Osteoblast (primary cell): ENCODE measurements at places on chromosomes 3 and 15. TPM values are rescaled to one million over a fixed set of nuclear protein-coding genes. Genes with fewer than 3 reads are reported as not detected.

GRCh38 chr3:120274739-120275167 is 10.3 kb downstream of the GPR156 start:
- peaks cover 8% of the 10 kb centered on the region for H3K27me3 ChIP-seq
- no peaks in the 10 kb centered on the region for H3K36me3 ChIP-seq
- no peak overlapping the region for H3K27ac ChIP-seq
- H3K4me3 ChIP-seq, result no peak overlapping the region
- no peaks in the 10 kb centered on the region for H3K4me1 ChIP-seq
- no peak for DNase-seq

GRCh38 chr3:4060064-4060463 is 243.1 kb upstream of the SETMAR start:
- H3K27ac ChIP-seq, result no peak overlapping the region
- no peaks in the 10 kb centered on the region for H3K4me1 ChIP-seq
- no peak overlapping the region for H3K4me3 ChIP-seq
- DNase-seq, result no peak
- H3K27me3 ChIP-seq, result no peaks in the 10 kb centered on the region
- no peaks in the 10 kb centered on the region for H3K36me3 ChIP-seq

GRCh38 chr3:111194048-111194447 is 122.4 kb downstream of the NECTIN3 start:
- H3K27me3 ChIP-seq, result no peaks in the 10 kb centered on the region
- no peak overlapping the region for H3K4me3 ChIP-seq
- no peaks in the 10 kb centered on the region for H3K36me3 ChIP-seq
- no peak for DNase-seq

GRCh38 chr15:99125061-99125891 is 20.4 kb downstream of the SYNM start:
- H3K27ac ChIP-seq, result peak overlapping the region; percentile 20
- H3K36me3 ChIP-seq, result no peaks in the 10 kb centered on the region
- no peak overlapping the region for H3K4me3 ChIP-seq

- H3K27ac ChIP-seq, result no peak overlapping the region
- H3K4me1 ChIP-seq, result no peaks in the 10 kb centered on the region
- H3K4me3 ChIP-seq, result no peak overlapping the region
- DNase-seq, result no peak
Measured at GRCh38 chr15:86557018-86557550, 477.4 kb downstream of the AGBL1 start.

DNA sequence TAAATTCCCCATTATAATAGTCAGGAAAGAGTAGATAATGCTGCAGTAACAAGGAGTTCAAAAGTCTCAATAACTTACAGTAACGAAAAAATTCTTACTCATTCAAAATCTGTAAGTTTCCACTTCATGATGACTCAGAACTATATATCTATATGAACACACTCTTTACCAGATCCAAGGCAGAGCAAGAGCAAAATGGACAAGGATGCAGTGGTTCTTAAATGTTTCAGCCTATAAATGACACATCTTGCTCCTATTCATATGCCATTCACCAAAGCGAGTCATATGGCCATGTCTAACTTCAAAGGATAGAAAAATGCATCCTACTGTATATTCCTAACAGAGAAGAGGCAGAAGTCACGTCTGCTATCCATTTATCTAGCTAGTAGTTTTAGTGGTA is 787.7 kb downstream of the NAALADL2 start:
- H3K27ac ChIP-seq, result no peak overlapping the region
- H3K36me3 ChIP-seq, result no peaks in the 10 kb centered on the region
- no peaks in the 10 kb centered on the region for H3K27me3 ChIP-seq
- H3K4me1 ChIP-seq, result no peaks in the 10 kb centered on the region

Gene SERINC4
- not detected in 2 replicates for total RNA-seq

Gene LRRIQ4
- under 0.01 and 0.29 TPM in 2 replicates for total RNA-seq

Gene SLC27A2
- not detected in 2 replicates for total RNA-seq

Gene DCBLD2
- 187 and 278 TPM in 2 replicates for total RNA-seq

Gene LIPC
- 1.1 and 2.7 TPM in 2 replicates for total RNA-seq
